AG04450 (cell line): ENCODE measurements at places on chromosomes 3 and 15.

GRCh38 chr15:64858021-64858575, 16.4 kb downstream of the PLEKHO2 start:
- DNase-seq: no peak

DNA sequence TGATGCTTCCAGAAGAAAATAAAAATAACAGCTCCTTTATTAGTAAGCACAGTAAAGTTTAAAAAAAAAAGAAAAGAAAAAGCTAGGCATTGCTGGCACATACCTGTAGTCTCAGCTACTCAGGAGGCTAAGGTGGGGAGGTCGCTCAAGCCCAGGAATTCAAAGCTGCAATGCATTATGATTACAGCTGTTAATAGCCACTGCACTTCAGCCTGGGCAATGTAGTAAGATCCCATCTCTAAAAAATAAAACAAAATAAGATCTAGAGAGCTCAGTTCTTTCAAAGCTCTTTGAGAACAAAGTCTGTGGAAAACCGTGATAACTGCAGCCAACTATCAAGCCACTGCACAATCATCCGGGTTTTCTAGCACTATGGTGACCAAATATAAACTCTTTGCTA, 212.2 kb downstream of the ZMAT3 start:
- DNase-seq: no peak

GRCh38 chr3:179734497-179735281, 81.8 kb downstream of the USP13 start:
- DNase-seq: no peak

- no peak for DNase-seq
Measured at GRCh38 chr3:31135546-31135945, 241.1 kb upstream of the GADL1 start.

- no peak for DNase-seq
Measured at GRCh38 chr3:159860269-159861116, 128.1 kb upstream of the IL12A start.

DNA sequence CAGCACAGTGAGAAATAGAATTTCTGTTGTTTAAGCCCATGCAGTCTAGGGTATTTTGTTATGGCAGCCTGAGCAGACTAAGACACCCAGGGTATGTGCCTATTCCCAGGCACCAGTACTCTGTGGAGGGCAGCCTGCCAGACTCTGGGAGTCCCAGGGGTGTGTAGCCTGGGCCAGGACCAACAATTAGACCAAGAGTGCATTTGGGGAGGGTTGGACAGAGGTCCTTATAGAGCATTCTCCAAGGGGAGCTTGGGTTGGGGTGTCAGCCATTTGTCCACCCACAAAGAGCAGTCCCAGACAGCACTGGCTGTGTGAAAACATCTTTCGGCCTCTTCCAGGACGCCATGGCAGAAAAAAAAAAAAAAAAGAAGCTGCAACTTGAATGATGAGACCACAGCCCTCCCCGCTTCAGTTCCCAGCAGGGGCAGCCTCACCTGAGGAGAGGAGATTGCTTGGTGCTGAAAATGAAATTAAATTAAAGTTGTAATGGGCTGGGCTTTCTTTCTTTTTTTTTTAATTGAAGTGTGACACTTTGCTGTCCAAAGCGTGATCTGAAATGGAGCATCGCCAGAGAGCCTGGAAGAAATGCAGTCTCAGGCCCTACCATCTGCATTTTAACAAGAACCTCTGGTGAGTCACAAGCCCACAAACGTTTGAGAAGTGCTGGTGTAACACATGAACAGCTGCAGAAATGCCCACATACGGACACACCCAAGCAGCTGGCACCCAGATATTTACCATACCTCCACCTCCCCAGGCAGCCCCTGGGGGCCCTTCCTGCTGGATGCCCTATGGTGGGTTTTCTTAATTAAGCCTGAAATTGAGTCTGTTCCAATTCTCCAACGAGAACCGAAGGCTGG, 21.3 kb upstream of the CAV3 start:
- no peak for DNase-seq

DNA sequence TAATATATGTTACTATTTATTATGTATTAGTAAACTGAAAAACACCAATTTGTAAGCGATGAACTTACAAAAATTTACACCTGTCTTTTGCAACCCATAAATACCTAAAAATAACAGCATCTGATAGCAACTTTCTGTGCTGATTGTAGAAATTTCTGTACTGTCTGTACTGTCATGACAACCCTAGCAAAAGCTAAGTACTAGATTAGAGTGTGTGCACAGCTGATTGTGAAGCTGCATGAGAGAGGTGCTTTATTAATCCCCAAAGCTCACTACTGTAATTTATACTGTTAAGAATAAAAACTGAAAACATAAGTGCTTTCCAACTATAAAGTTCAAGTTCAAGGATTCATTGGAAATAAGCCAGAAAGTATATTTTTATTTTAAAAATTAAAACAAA, 815 bp downstream of the BCL2A1 start:
- DNase-seq: no peak

DNA sequence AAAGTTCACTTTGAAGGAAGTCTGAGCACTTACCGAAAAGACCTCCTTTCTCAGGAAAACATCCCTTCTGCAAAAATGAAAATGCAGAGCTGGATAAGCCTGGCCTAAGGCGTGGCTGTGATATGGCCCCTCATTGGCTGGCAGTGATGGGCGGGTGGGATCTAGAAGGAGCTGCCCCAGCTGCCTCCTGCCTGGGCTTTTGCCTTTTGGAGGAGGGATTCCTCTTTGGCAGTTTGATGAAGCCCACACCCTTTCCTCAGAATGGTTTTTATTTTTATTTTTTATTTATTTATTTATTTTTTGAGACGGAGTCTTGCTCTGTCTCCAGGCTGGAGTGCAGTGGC, 4.0 kb upstream of the DZIP1L start:
- DNase-seq: no peak

DNA sequence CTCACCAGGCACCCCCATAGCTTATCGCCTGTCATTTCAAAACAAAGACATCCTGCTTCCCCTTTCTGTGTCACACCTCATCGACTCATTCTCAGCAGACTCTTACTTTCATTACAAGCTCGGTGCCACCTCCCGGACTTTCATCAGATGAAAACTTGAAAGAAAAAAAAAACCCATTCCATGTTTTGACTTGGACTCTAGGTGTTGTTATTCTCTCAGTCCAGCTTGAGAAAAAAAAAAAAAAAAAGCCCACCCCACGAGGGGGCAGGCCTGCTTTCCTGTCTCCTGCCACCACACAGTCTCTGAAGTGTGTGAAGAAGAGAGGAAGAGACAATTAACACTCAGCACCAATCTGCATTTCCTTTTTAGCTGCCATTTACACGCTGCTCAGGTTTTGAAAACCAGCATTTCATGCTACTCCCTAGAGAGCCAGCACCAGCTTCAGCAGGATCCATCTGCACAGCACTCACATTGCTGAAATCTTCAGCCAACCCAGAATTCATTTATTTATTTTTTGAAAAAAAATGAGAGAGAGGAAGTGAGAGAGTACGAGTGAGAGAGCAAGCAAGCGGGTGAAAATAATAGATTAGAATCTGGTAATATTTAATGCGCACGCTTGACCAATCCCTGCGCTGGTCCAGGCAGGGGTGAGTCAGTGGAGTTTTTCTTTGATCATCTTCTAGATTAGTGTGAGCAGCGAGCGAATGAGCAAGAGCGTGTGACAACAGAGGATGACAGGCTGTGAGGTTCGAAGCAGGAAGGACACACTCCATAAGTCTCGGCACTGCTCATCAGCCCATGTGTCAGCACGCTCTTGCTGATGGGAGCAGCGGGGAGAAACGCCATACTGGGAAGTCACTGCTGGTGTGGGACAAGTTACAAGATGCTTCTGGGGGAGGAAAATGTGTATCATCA, 23.5 kb downstream of the ZNF80 start:
- peak; percentile 10 for DNase-seq
